ENCODE measurements at places on chromosomes 3 and 15.

DNA sequence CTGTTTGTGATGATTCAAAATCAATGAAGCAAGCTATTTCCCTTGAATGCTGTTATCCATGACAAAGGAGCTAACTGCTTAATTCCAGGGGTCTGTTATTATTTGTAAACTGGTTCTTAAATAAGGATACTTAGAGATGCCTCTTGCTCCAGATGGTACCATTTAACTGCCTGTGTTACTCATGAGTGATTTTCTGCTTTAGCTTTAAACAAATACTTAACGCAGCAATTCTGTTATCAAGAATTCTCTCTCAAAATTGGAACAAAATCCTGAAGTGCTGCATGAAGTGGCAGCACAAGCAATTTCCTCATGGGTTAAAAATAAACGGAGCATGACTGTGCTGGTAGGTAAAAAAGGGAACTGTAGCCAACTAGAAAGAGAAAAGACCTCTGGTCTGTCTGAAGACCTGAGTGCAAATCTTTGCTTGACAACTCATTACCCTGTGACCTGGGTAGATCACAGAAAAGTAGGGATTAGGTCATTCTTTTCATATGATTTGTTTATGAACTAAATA lies 62.5 kb upstream of the GBE1 start:
- no peak for DNase-seq

DNA sequence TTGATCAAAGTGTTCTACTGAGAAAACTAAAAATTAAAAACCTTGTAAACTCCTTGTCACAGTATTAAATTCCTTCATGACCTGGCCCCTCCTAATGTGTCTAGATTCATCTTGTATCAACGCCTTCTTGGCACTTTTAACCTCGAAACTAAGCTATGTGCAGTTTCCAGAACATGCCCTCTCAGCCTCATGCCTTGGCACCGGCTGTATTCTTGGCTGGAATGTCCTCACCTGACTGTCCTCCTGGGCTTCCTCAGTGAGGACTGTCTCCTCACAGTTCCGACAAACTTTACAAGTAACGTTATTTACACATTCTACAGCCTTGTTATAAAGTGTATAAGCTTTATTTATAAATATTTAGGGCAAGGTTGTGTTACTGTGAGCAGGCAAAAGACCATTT lies 196.5 kb upstream of the SLC2A2 start:
- no peak for DNase-seq

DNA sequence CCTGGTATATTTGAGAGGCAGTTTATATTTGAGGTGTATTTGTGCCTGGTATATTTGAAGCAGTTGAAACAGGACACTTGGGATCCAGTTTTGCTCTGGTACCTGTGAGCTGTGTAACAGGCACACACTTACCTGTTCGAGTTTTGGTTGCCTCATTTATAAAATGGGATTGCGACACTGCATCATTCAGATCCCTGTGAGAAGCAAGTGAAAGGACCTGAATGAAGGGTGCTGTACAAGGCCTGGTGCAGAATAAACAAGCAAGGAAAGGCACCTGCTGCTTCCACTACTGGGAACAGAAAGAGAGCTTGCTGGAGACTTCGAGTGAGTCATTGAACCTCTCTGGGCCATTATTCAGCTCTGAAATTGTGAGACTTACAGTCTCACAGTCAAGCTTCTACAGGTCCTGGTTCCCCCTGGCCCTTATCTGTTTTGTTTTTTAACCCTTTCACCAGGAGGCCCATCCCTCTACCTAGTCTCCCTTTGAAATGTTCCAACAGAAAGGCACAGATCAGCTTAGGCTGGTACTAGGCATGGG lies 11.5 kb downstream of the FETUB start:
- no peak for DNase-seq

DNA sequence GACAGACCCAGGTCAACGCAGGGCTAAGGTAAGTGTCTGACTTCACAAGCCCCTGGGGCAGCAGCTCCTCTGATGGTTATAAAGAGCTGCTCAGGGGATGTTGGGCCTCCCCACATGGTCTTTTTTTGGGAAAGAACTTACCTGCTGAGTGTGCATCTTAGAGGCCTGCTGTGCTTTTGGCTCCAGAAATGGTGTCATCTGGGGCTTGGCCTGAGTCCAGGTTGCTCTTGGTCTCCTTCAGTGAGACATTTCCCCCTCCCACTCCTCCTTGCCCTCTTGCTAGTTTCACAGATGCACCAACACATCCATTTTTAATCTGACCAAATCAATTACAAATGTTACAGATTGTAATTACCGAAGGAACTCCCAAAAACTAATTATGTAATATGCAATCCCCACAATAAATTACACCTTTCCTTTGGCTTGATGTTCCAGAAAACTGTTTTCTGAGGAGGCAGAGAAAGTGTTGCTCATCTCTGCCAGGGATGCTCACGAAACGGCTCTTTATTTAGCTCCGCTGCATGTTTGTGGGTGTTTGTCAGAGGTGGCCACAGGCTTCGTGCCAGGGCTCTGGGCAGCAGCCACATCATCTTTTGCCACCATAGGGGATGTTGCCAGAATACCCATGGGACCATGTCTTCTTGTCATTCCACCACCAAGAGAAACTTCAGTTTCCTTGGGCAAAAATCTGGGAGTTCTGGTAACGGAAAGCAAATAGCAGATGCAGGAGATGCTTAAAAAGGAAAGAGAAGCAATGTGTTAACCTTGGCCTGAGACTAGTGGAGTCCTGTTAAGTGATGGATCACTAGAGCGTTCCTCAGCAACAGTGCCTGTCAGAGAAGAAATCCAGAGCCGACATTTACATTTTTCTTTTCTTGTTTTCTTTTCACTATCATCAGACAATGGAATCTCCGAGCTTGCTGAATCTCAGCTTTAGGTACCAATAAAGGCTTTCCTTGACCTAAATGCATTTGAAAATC lies 799.9 kb downstream of the AGBL1 start:
- DNase-seq = no peak

DNA sequence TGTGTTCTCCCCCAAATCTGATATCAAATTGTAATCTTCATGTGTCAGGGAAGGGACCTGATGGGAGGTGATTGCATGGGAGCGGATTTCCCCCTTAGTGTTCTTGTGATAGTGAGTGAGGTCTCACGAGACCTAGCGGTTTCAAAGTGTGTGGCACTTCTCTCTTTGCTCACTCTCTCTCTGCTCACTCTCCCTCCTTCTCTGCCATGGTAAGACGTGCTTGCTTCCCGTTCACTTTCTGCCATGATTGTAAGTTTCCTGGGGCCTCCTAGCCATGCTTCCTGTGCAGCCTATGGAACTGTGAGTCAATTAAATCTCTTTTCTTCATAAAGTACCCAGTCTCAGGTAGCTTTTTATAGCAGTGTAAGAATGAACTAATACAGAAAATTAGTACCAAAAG lies 30.6 kb upstream of the OR5H6 start:
- no peak for DNase-seq

- no peak for DNase-seq
Measured at GRCh38 chr3:25293736-25294135, 134.3 kb upstream of the RARB start.

GRCh38 chr3:4805662-4806061 lies 173.6 kb upstream of the BHLHE40 start:
- DNase-seq = no peak

- no peak for DNase-seq
Measured at GRCh38 chr3:73461547-73461946, 163.2 kb downstream of the PDZRN3 start.
